Kasumi-1 (cell line): ENCODE measurements at places on chromosomes 3 and 15.

- no peak for DNase-seq
Observed at GRCh38 chr15:63244976-63245645, 32.3 kb upstream of the APH1B start.

DNA sequence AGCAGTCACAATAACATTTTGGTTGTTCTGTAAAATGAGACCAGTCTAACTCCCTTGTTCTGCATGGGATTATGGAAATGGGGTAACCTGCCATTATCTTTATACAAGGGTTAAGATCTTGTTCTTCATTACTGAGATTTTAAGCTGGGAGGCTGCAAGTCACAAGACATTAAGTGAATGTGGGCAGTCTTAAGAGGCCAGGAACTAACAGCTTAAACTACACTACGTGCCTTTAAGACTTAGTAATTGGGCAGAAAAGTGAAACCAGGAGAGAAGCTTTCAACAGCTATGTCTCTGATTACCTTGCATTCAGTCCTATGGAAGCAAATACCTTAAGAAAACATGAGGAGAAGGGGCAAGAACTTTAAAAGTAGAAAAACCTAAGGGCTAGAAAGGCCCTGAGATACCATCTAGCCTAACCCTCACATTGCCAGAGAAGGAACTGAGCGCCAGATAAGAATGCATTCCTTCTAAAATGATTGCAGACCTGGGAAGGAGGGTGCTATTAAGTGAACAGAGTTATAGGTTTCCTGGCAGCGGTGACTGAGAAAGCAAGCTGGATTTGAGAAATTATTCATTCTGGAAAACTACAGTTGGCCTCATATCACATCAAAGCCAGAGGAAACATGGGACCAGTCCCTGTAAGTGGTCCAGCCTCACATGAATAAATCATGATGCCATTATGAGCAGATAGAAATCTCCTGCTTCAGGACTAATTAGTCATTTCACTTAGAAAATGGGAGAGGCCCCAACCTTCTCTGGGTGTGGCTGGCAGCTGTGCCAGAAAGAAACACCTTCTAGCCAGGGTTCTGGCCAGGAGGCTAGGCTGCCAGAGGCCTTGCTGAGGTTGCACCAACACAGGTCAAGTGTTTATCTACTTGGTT, 32.9 kb downstream of the DAPK2 start:
- DNase-seq = no peak

DNA sequence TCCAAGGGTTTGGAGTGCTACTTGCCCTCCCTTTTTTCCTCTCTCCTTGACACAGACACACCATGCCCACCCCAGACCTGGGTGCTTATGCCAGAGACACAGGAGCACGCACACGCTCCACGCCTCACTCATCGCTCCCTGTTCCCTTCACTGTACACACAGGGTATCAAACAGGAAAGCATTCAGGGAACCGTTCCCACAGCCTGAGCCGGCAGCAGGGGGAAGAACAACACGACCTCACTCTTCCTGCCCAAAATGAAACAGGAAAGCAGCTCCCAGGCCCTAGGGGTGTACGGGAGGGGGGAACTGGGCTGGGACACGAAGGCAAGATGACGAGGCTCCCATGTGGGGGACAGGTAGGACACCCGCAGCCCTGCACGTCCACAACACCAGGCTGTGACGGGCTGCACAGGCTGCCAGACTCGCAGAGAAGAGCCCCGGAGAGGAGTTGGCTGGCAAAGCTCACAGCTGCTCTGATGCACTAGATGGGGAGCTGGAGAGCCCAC, 11.2 kb downstream of the DLL4 start:
- peak; percentile 66 for DNase-seq

- no peak for DNase-seq
Observed at GRCh38 chr3:8210882-8211341, 290.7 kb upstream of the LMCD1 start.

DNA sequence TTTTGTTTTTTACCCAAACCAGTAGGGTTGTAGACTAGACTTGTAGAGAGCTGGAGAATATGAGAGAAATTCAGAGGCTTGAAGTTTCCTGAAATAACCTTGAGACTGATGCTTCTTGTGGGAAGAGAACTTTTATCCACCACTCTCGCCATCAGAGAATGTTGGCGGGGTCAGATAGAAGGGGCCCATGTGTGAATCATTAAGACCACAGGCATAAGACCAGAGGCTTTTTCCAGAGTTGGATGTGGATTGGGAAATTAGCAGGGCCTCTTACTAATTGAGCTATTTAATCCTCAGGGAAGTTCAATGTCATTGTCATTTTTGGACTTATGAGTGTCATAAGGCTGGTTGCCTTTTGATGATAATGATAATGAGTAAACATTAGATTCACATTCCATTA, 246.9 kb upstream of the THRB start:
- DNase-seq = no peak

- DNase-seq = no peak
Observed at GRCh38 chr3:30167541-30168011, 438.8 kb upstream of the TGFBR2 start.

DNA sequence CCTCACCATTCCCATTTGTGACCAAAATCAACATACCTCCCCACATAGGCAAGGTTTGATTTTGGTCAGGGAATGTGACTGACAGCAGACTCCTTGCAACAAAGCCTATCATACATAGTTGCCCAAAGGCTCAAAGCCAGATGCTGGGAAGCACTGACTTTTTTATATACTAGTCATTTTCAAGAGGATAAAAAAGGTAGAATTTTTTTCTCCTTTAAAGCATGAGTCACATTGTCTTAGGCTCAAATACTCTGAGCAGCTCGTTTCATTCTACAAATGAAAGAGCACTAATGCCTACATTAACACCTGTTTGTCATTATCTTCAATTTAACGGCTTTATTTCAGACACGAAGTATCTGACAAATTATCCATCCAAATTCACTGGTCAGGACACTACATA, 36.2 kb downstream of the ICE2 start:
- DNase-seq = no peak

- no peak for DNase-seq
Observed at GRCh38 chr3:174276826-174277225, 582.3 kb upstream of the NAALADL2 start.

- DNase-seq = no peak
Observed at GRCh38 chr3:4407941-4408340, 59.1 kb downstream of the SUMF1 start.

DNA sequence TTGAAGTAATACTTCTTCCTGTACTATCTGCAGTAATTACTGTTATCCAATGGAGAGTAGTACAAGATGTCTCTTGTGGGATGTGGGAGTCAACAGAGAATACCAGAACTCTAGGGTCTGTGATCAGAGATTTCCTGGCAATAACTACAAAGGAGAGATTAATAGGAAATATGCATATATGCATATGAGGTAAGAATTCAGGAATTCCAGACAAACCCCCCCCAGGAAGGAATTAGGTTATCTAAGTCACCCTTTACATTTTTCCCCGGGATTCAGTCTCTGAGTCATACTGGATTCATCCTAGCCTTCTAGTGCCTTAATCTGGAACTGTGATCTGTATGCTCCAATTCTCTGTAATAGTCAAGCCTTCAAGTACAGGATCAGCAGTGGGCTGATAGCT, 49.4 kb downstream of the GTF2E1 start:
- DNase-seq = no peak

DNA sequence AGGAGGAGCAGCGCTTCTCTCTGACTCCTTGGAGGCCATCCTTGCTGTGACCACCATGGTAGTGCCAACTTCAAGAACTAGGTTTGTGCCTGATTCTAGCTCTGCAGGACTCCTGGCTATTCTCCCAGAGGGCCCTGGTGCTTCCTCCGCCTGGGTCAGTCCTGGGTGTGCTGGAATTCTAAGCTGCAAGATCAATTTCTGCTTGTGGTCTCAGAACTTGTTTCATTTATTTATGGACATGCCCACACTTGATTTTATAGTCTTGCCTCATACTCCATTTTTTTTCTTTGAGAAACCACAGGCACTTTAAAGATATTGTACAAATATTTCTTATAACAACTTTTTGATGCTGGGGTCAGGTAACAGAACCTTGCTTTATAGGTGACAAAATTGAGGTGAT, 87.6 kb downstream of the PDCD6IP start:
- no peak for DNase-seq
